B cell (primary cell): ENCODE measurements at places on chromosomes 2 and 18. TPM values are rescaled to one million over a fixed set of nuclear protein-coding genes. Genes with fewer than 3 reads are reported as not detected.

The TUBB8B gene
- total RNA-seq: 0.49 and 0.95 TPM in 2 replicates

The INO80B gene
- 77.5 and 78.6 TPM in 2 replicates for total RNA-seq

The C1GALT1C1L gene
- not detected in 2 replicates for total RNA-seq

The CCDC68 gene
- 0.32 and 0.34 TPM in 2 replicates for total RNA-seq

The FRZB gene
- total RNA-seq: 0.10 TPM in 1 of 2 replicates, not detected in the other

The SERPINB12 gene
- not detected in 2 replicates for total RNA-seq

The CIB4 gene
- total RNA-seq: not detected in 2 replicates

The OTOS gene
- total RNA-seq: not detected in 2 replicates

The NCK2 gene
- 64.2 and 71.6 TPM in 2 replicates for total RNA-seq

DNA sequence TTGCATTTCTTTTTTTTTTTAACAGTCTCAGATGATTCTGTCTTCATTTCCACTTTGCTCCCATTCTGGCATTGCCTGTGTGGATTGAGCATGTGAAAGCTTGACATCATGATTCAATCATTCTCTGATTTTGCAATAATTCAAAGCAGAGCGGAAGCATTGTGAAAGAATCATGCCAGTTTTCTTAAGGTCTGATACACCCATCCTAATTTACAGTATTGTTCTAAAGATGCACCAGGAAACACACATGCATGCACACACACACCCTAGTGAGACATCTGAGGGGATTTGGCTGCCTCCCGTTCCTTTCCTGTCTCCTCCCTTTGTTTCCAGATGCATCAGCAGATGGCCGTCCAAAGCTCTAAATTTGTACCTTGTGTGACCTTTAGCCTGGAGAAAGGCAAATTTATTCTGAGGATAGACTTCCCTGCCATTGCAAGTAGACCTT is 97.3 kb downstream of the FMNL2 start:
- H3K27ac ChIP-seq: no peak overlapping the region
- no peaks in the 10 kb centered on the region for H3K4me1 ChIP-seq
- no peak overlapping the region for H3K4me3 ChIP-seq
- H3K36me3 ChIP-seq: no peaks in the 10 kb centered on the region

- peaks cover 15% of the 10 kb centered on the region for H3K36me3 ChIP-seq
- no peaks in the 10 kb centered on the region for H3K27me3 ChIP-seq
Measured at GRCh38 chr2:197136452-197136851, 174.1 kb downstream of the ANKRD44 start.

- no peak for DNase-seq
- H3K27ac ChIP-seq: no peak overlapping the region
- H3K27me3 ChIP-seq: no peaks in the 10 kb centered on the region
- no peaks in the 10 kb centered on the region for H3K36me3 ChIP-seq
Measured at GRCh38 chr2:125961739-125962138, 694.2 kb upstream of the GYPC start.

DNA sequence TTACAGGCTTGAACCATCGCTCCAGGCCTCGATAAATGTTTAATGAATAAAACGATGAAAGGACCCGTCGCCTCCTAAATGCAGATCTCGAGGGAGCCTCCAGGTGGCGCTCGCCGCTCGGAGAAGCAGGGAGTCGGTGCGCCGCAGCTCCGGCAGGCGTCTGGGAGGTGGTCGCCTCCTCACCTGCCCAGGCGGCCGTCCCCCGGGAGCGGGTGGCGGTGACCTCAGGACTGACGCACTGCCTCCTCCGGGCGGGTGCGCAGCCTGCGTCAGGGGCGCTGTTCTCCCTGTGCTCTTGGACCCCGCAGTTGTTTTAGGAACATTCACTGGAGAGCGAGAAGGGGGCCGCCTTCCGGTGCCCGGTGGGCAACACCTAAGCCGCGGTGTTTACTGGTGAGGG is 38.6 kb upstream of the POLE4 start:
- H3K27ac ChIP-seq: no peak overlapping the region
- DNase-seq: peak; percentile 79
- H3K4me1 ChIP-seq: peaks cover 7% of the 10 kb centered on the region

DNA sequence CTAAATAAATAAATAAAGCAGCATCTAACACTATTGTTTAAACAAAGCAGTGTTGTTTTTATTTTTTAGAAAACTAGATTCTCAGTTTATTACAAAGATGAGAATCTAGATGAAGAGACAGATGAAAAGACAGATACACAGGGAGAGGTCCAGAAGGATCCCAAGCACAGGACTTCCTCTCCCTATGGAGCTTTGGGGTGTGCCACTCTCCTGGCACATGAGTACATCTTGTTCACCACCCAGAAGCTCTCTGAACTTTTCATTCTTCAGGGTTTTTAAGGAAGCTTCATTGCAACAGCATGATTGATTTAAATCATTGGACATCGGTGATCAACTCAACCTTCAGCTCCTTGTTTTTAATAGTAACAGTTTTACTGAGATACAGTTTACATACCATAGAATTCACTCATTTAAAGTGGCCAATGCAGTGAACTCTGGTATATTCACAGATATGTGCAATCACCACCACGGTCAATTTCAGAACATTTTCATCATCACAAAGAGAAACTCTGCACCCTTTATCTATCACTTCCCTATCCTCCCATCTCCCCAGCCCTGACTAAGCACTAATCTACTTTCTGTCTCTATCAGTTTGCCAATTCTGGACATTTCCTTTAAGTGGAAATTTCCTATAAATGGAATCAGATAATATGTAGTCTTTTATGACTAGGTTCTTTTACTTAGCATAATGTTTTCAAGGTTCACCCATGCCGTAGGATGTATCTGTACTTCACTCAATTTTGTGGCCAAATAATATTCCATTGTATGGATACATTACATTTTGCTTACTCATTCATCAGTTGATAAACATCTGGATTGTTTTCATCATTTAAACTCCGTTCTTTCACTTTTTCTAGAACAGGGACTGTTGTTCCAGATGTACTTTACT is 62.3 kb upstream of the ZFP36L2 start:
- no peak for DNase-seq
- no peaks in the 10 kb centered on the region for H3K4me1 ChIP-seq
- no peak overlapping the region for H3K4me3 ChIP-seq
- peaks cover 13% of the 10 kb centered on the region for H3K36me3 ChIP-seq

- no peak overlapping the region for H3K4me3 ChIP-seq
- H3K4me1 ChIP-seq: no peaks in the 10 kb centered on the region
- DNase-seq: no peak
- no peaks in the 10 kb centered on the region for H3K27me3 ChIP-seq
- no peaks in the 10 kb centered on the region for H3K36me3 ChIP-seq
Measured at GRCh38 chr2:24435391-24436316, 55.4 kb upstream of the NCOA1 start.

- no peak overlapping the region for H3K27ac ChIP-seq
- DNase-seq: no peak
- no peaks in the 10 kb centered on the region for H3K4me1 ChIP-seq
- no peaks in the 10 kb centered on the region for H3K36me3 ChIP-seq
- H3K27me3 ChIP-seq: no peaks in the 10 kb centered on the region
Measured at GRCh38 chr2:124756048-124756447, 731.0 kb downstream of the CNTNAP5 start.

- no peak for DNase-seq
- no peaks in the 10 kb centered on the region for H3K36me3 ChIP-seq
- H3K27ac ChIP-seq: no peak overlapping the region
Measured at GRCh38 chr2:158760887-158761286, 34.2 kb upstream of the DAPL1 start.

GRCh38 chr2:55672630-55673029 is 21.0 kb downstream of the PNPT1 start:
- no peak overlapping the region for H3K4me3 ChIP-seq
- H3K4me1 ChIP-seq: no peaks in the 10 kb centered on the region
- no peak for DNase-seq
- H3K27me3 ChIP-seq: no peaks in the 10 kb centered on the region
- no peak overlapping the region for H3K27ac ChIP-seq

GRCh38 chr18:70627182-70627802 is 338.4 kb downstream of the SOCS6 start:
- H3K27me3 ChIP-seq: no peaks in the 10 kb centered on the region
- no peaks in the 10 kb centered on the region for H3K4me1 ChIP-seq
- no peak overlapping the region for H3K4me3 ChIP-seq
- no peaks in the 10 kb centered on the region for H3K36me3 ChIP-seq
- no peak overlapping the region for H3K27ac ChIP-seq

- H3K4me1 ChIP-seq: no peaks in the 10 kb centered on the region
- H3K4me3 ChIP-seq: no peak overlapping the region
- no peaks in the 10 kb centered on the region for H3K36me3 ChIP-seq
- DNase-seq: no peak
- H3K27me3 ChIP-seq: no peaks in the 10 kb centered on the region
Measured at GRCh38 chr2:122545821-122546220, 790.4 kb downstream of the TSN start.
